ENCODE measurements at places on chromosomes 6 and 20. TPM values are rescaled to one million over a fixed set of nuclear protein-coding genes. Genes with fewer than 3 reads are reported as not detected.

Gene CFAP61
- 7.1 TPM for total RNA-seq

Gene HDGFL1
- total RNA-seq, result not detected

Gene NMBR
- 0.29 TPM for total RNA-seq

Gene SLC44A4
- total RNA-seq, result 28.4 TPM

Gene IPCEF1
- total RNA-seq, result 8.8 TPM

Gene BMP2
- total RNA-seq, result 24.1 TPM

Gene PGC
- 0.18 TPM for total RNA-seq

Gene BTN1A1
- not detected for total RNA-seq

Gene PCK1
- total RNA-seq, result 105 TPM

Gene KCNK15
- total RNA-seq, result 0.23 TPM

Gene DEFB112
- not detected for total RNA-seq

Gene FUT9
- 4.0 TPM for total RNA-seq

Gene DNAH8
- 1.3 TPM for total RNA-seq

Gene SLC35D3
- 0.12 TPM for total RNA-seq

Gene LY6G5C
- 1.1 TPM for total RNA-seq

Gene RIPPLY2
- not detected for total RNA-seq

Gene FBXO5
- total RNA-seq, result 16.4 TPM

Gene COL11A2
- 6.9 TPM for total RNA-seq

Gene HLA-DOB
- 0.88 TPM for total RNA-seq

Gene GJA10
- not detected for total RNA-seq

Gene THBS2
- 61.5 TPM for total RNA-seq

Gene HLA-G
- not detected for total RNA-seq

Gene ANKEF1
- 5.6 TPM for total RNA-seq

All from metanephros (tissue), 2 donors.